IMR-90 (cell line): ENCODE measurements at places on chromosomes 16 and 17. TPM values are rescaled to one million over a fixed set of nuclear protein-coding genes. Genes with fewer than 3 reads are reported as not detected.

GRCh38 chr16:48269011-48269410 lies 21.7 kb upstream of the ABCC11 start:
- peaks cover 2% of the 10 kb centered on the region; the same call in 1 of the 2 replicates for H3K4me1 ChIP-seq
- no peak for DNase-seq
- H3K4me3 ChIP-seq, result no peak overlapping the region
- H3K27ac ChIP-seq, result no peak overlapping the region
- no peaks in the 10 kb centered on the region for H3K27me3 ChIP-seq

GRCh38 chr17:29905086-29905878 lies 24.7 kb downstream of the SSH2 start:
- H3K27ac ChIP-seq, result no peak overlapping the region
- no peak for DNase-seq

- H3K4me1 ChIP-seq, result no peaks in the 10 kb centered on the region
- no peaks in the 10 kb centered on the region for H3K36me3 ChIP-seq
- no peak for DNase-seq
- no peak overlapping the region for H3K27ac ChIP-seq
- peaks cover 41% of the 10 kb centered on the region for H3K27me3 ChIP-seq
Observed at GRCh38 chr17:43974382-43975266, 20.9 kb upstream of the PYY start.

DNA sequence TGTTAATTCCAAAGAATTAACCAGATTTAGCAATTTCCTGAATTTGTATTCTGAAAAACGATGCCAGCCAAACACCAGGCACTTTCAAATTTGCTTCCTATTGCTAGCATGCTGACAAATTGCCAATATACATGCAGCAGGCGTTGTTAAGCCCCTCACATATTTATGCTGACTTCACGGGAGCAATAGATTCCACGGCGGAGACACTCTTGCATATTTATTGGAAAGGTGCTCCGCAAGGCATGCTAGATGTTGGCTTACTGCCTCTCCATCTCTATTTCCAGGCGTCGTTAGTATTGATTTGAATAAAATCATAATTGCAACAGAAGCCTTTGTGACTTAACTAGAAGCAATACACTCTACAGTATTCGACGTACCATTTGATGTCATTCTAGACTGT lies 211.0 kb upstream of the IRX5 start:
- no peak for DNase-seq
- H3K27me3 ChIP-seq, result no peaks in the 10 kb centered on the region

DNA sequence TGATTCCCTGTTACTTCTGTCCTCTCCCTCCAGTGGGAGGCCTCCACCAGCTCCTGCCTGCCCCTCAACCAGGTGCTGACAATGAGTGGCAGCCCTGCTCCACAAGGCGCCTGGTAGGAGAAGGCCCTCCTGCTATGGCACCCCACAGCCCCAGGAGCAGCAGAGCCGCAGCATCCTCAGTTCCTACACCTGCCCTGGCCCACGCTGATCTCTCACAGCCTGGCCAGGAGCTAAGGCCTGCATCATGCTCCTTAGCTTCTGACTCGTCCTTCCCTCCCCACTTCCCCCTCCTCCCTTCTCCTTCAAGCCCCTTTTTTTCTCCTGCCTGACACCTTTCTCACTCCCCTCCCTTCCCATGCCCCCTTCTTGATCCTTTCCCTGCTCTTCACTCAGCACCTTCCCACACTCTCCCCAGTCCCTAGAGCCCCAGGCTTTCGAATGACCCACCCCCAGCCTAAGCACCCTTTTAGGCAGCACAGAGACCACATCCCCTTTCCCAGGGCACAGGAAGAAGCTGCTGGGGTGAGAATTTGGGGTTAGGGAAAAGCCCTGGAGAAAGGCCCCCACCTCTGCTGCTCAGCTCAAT lies 6.5 kb downstream of the PROCA1 start:
- no peaks in the 10 kb centered on the region for H3K27me3 ChIP-seq
- H3K4me3 ChIP-seq, result no peak overlapping the region
- H3K27ac ChIP-seq, result no peak overlapping the region
- H3K4me1 ChIP-seq, result peaks cover 2% of the 10 kb centered on the region; the same call in 1 of the 2 replicates

GRCh38 chr16:88580371-88580770 lies 10.2 kb downstream of the ZC3H18 start:
- peaks cover 56% of the 10 kb centered on the region for H3K36me3 ChIP-seq
- H3K27ac ChIP-seq, result no peak overlapping the region
- H3K27me3 ChIP-seq, result no peaks in the 10 kb centered on the region
- DNase-seq, result no peak
- H3K4me3 ChIP-seq, result no peak overlapping the region

DNA sequence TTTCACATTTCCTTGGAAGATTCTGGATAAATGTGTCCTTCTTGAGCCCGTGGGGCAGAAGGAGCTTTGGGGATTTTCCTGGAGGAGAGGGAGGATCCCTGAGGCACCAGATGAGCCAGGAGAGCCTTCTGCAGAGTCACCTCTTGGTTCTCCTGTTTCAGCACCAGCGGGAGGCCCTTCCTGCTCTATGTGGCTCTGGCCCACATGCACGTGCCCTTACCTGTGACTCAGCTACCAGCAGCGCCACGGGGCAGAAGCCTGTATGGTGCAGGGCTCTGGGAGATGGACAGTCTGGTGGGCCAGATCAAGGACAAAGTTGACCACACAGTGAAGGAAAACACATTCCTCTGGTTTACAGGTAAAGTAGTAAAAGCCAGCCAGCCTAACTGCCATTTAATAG lies 77.1 kb downstream of the ARSG start:
- DNase-seq, result no peak
- H3K27me3 ChIP-seq, result no peaks in the 10 kb centered on the region
- no peaks in the 10 kb centered on the region for H3K36me3 ChIP-seq
- H3K4me1 ChIP-seq, result no peaks in the 10 kb centered on the region

- no peaks in the 10 kb centered on the region for H3K36me3 ChIP-seq
- H3K4me3 ChIP-seq, result no peak overlapping the region
- DNase-seq, result no peak
- H3K4me1 ChIP-seq, result no peaks in the 10 kb centered on the region
Observed at GRCh38 chr17:54177606-54178308, 355.0 kb downstream of the KIF2B start.

The CNGB1 gene
- total RNA-seq, result not detected in 2 replicates

The EFNB3 gene
- 0.54 and 0.56 TPM in 2 replicates for total RNA-seq
